ENCODE measurements at places on chromosomes 1 and 21.

GRCh38 chr1:111571239-111571638 lies 48.4 kb upstream of the RAP1A start:
- DNase-seq: no peak

DNA sequence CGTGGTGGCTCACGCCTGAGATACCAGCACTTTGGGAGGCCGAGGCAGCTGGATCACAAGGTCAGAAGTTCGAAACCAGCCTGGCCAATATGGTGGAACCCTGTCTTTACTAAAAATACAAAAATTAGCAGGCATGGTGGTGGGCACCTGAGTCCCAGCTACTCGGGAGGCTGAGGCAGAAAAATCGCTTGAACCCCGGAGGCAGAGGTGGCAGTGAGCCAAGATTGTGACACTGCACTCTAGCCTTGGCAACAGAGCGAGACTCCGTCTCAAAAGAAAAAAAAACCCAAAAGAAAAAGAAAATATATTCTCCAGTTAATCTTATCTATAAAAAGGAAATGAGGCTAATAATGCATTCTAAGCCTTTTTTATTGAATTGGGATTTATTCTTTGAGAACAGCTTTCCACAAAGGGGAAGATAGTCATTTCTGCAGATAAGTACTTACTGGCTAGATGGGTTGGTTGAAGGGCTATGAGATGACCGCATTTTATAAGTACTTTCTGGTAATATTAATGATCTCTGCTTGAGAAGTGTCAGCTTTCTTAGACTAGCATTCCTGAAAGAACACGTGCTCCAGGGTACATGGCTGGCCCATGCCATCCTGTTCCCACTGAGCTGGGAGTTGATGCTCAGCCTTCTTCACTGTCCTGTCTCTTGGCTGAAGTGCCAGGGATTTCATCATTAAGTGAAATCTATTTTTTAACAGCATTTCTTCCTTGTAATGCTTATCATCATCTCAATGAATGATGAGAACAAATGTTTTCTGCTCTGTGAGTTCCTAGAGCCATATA lies 57.9 kb downstream of the SASS6 start:
- no peak for DNase-seq

DNA sequence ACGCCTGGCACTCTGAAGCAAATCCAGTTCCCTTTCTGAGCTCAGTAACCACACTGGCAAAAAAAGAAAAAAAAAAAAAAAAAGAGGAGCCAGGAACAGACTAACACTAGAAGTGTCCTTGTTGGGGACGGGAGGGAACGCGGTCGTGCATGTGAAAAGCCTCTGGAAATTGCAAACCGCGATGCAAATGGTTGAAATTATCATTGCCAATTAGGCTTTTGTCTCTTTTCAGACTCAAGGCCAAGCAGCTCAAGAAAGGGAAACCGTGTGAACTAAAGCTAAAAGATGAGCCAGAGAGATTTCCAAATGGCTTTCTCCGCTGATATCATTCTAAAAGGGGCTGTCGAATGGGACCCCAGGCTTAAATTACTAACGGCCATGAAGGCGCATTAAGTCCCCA lies 13.5 kb downstream of the TRABD2B start:
- DNase-seq: no peak

GRCh38 chr1:201769966-201770365 lies 59.0 kb upstream of the IPO9 start:
- DNase-seq: no peak

DNA sequence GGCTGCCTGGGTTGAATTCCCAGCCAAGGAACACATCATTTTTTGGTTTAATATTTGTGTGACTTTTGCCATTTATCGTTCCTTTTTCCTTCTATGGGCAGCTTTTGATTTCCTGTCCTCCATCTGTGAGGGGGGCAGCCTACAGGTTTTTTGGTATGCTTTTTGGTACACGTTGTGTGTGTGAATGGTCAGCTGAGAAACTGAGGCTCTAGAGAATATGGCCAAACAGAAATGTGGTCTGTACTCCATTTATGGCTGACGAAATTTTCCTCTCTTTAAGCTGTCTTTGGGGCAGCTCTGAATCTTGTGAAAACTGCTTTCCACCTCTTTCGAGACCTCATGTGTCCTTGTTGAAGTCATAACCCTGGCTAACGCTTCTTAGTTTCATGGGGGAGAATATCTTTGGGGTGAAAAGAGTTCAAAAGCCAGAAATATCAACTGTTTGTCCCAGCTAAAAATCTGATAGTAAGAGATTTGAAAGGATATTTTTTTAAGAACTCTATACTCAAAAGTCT lies 26.6 kb downstream of the NRDC start:
- DNase-seq: no peak

Measured in mesothelial cell of epicardium (in vitro differentiated cells).